ENCODE measurements at places on chromosomes 1 and 21.

DNA sequence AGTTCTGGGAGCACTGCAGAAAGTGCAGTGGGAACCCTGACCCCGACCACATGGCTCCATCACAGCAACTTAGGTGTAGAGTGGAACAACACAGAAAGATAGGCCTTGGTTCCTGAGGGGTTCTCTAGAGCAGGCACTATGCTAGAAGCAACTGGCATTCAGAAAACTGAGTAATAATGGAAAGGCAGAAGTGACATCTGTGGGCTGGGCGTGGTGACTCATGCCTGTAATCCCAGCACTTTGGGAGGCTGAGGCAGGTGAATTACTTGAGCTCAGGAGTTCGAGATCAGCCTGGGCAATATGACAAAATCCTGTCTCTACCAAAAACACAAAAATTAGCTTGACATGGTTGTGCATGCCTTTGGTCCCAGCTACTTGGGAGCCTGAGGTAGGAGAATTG is 5.3 kb downstream of the MRPS15 start:
- no peak for DNase-seq

- DNase-seq, result no peak
Measured at GRCh38 chr1:158924677-158925076, 6.7 kb upstream of the PYHIN1 start.

GRCh38 chr1:209387271-209387968 is 196.1 kb upstream of the CAMK1G start:
- DNase-seq, result no peak

GRCh38 chr1:209983953-209984352 is 45.9 kb downstream of the SYT14 start:
- DNase-seq, result no peak

- DNase-seq, result no peak
Measured at GRCh38 chr1:233998456-233998855, 94.0 kb downstream of the SLC35F3 start.

- peak; percentile 55 for DNase-seq
Measured at GRCh38 chr1:145720878-145721671, 1.8 kb downstream of the CD160 start.

DNA sequence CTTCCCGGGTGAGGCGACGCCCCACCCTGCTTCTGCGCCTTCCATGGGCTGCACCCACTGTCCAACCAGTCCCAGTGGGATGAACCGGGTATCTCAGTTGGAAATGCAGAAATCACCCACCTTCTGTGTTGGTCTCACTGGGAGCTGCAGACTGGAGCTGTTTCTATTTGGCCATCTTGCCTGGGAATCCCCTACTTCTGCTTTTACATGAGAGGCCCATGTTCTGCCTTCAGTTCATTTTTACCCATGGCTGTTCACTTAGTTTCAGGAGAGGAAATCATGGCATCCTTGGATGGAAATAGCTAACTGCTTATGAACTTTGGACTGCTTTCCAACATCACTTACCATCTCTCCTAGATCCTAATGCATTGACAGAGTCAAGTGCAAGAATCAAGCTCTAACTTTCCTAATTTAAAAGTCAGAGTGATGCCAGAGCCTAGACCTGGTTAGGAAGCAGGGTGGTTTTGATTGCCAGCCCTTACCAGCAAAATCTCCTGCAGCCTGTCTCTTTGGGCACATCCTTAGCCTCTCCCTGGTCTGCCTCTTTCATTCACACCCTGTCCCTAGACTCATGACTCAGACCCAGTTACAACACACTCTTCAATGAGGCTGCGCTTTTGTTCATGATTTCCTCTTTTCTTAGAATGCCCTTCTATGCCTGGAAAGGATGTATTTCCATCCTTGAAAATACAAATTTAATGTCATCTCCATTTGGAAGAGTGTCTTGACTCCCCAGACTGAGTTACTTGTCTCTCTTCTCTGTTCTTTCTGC is 137.2 kb downstream of the KCTD3 start:
- no peak for DNase-seq

- DNase-seq, result no peak
Measured at GRCh38 chr1:206143537-206144172, 26.5 kb upstream of the AVPR1B start.

GRCh38 chr1:117110774-117111173 is 10.8 kb downstream of the TRIM45 start:
- DNase-seq, result no peak

DNA sequence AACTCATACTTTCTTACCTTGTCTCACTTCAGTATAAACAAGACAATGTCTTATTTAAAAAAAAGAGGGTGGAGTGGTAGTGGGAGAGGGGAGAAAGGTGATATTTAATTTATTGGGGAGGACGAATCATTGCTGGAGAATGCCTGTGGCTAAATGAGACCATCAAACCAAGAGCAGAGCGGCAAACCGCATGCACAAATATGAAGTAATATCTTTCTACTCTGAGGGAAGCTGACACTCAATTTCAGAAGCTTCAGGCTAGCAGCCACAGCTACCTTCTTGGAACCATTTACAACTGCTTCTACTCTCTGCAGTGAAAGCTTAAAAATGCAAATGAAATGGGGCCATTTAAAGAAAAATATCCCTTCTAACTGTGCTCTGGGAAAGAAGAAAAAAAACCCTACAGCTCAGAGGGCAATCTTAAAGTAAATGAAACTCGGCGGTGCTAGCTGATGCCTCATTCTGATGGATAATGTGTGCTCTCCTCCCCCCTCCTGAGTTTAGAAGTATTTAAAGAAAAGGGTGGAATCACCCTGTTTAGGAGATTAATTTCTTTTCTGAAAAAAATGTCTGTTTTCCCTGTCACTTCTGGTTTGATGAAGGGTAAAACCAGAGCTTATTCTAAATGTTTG is 178.2 kb upstream of the CAMK1G start:
- DNase-seq, result no peak

GRCh38 chr1:104593413-104594187 is 843.9 kb downstream of the AMY1C start:
- DNase-seq, result no peak

GRCh38 chr1:247908766-247909165 is 11.3 kb upstream of the OR2T8 start:
- DNase-seq, result no peak

GRCh38 chr1:66546047-66546810 is 12.3 kb downstream of the SGIP1 start:
- no peak for DNase-seq

DNA sequence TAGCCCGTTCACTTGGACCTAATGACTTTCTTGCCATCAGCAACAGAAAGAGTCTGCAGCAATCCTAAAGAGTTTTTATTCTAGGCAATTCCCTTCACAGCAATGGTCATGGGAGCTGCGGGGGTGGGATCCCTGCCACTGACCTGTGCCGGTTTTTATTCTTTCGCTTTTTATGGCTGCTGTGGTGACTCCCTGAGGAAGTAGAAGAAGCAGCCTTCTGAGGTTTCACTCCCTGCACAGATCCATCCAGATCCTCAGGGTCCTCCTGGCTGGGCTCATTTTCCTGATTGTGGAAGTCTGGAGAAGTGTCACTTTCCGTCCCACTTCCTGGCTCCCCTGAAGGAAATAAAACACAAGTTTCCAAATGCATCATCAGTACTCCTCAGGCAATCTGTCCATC is 12.9 kb downstream of the MEAF6 start:
- no peak for DNase-seq

- DNase-seq, result no peak
Measured at GRCh38 chr1:226603022-226603857, 54.7 kb downstream of the STUM start.

- no peak for DNase-seq
Measured at GRCh38 chr1:21633141-21633755, 35.9 kb downstream of the RAP1GAP start.

GRCh38 chr1:113255038-113255719 is 135.1 kb upstream of the MAGI3 start:
- DNase-seq, result no peak

GRCh38 chr1:24639881-24640280 is 3.2 kb upstream of the SRRM1 start:
- no peak for DNase-seq

DNA sequence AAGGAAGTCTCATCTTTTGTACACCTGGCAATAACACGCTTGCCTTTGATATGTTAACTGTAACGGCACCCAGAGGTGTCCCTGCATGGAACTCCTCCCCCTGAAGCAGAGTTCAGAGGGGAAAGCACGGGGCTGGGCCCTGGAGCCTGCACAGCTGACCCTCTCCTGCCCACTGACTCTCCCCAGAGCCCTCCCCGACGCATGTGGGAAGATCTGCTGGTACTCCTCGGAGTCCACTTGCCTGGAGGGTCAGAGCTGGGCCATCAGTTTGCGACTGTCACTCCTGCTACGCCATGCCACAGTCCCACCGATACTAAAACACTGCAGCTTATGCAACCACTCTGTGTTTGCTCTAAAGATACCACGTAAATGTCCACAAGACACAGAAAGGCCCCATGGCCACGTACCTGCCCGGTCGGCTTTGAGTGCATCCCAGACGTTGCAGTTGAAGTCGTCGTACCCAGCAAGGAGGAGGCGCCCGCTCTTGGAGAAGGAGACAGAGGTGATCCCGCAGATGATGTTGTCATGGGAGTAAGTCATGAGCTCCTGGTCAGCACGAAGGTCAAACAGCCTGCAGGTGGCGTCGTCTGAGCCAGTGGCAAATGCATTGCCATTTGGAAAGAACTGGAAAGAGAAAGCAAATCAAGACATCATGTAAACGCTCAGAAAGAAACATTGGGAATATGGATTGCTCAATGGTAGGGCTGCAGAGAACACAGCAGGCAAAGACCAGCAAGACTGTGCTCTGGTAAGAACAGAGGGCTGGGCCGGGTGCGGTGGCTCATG is 10.6 kb upstream of the NADK start:
- no peak for DNase-seq

- no peak for DNase-seq
Measured at GRCh38 chr1:214310010-214310409, 29.1 kb downstream of the SMYD2 start.

DNA sequence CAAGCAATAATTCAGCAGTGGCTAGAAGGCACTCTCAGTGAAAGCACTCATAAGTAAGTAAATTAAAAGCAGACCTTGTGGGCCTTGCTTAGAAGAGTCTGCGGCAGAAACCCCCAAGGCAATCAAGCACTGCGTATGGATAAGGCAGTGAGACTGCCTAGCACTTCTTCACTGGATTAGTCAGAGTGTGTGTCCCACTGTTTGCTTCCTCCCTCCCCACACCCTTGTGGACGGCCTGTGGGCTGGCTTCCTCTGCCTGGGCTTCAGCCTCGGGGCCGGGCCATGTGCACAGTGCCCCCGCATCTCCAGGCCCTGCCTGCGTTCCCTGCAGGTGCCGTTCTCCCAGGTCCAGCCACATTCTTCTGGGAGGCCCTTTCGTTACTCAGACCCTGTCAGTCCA is 23.8 kb downstream of the AGT start:
- DNase-seq, result no peak

DNA sequence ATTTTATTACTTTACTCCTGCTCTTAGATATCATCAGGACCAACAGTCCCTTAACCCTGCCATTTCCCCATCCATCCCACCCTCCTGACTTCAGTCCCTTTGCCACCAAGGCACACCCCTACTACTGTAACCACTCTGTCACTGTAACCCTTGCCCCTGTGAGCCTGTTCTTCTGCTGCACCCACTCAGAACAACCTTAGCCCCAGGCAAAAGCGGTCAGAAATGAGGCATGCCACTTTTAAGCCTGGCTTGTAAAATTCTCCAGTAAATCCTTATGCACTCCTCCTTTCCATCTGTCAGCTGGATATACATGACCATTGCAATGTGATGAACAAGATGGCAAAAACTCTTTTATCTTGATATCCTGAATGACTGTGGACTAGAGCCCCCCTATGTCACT is 555.0 kb upstream of the PLXNA2 start:
- no peak for DNase-seq

DNA sequence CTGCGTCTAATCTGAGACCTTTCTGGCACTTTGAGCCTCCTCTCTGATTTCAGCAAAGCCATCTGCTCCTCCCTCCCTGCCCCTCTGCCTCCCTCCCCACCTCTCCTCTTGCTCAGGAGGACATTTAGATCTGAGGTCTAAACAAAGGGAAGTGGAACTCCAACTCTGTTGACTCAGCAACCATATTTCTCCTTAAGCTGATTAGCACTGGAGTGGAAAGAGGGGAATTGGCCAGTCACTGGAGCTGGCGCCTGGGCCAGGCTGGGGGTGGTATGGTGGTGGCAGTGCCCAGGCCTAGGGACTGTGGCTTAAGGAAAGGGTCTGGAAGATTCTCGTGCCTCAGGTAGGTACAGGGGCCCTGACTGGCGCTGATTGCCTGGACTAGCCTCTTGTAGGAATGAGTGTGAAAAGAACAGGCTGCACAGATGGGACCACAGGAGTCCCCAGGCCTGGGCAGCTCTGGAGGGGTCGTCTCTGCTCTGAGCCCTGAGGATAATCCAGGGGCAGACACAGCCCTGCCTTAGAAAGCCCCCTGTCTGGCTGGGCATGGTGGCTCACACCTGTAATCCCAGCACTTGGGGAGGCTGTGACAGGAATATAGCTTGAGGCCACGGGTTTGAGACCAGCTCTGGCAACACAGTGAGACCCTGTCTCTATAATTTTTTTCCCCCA is 11.9 kb downstream of the SH2D2A start:
- no peak for DNase-seq

DNA sequence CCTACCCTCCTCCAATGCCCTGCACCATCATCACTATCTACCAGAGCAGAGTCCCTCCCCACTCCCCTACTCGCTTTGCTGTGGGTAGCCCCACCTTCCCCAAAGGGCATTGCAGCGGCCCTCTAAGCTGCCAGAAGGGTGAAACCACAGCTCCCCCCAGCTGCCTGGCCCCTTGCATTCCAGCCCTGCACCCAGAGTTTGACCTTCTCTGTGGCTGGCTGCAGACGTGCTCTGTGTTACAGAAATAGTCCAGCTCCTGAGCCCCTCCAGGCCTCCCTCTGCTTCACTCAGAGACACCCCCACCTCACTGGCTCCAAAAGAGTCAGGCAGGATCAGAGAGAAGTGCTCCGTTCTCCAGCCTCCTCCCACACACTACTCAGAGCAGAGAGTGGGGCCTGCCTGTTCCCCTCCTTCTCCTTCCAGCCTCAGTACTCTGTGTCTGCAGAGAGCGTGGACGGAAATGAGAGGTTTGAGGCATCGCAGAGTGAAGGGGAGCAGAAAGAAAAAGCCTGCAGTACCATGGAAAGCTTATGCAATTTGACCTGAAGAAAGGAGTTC is 63.2 kb downstream of the PLEKHA6 start:
- no peak for DNase-seq

GRCh38 chr1:6260961-6261614 is at the start of gene GPR153:
Gene GPR153 (minus strand): TSS chr1:6261098. CDS start chr1:6254905, 6,193 bp downstream.
- peak; percentile 26 for DNase-seq

- DNase-seq, result no peak
Measured at GRCh38 chr1:7266561-7266960, 481.3 kb downstream of the CAMTA1 start.

DNA sequence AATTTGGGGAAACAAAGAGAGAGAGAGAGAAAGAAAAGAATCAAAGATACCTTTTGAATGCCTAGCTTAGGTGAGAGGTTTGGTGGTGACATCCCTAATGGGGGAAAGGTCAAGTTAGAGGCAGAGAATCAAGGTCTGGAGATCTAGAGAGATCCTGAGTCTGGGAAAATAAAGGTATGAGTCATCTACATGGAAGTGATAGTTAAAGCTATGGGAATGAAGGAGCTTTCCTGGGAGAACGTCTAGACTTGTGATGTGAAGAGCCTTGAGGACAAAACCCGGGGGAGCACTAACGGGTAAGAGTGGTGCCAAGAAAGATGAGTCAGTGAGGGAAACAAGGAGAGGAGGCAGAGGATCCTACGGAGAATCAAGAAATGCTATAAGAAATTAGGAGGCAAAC is 110.8 kb upstream of the RUNX1 start:
- DNase-seq, result no peak

- DNase-seq, result no peak
Measured at GRCh38 chr1:107666493-107666892, 298.5 kb downstream of the VAV3 start.
